ENCODE measurements at places on chromosomes 4 and X. TPM values are rescaled to one million over a fixed set of nuclear protein-coding genes. Genes with fewer than 3 reads are reported as not detected.

CTBP1 gene
- total RNA-seq: 165 TPM

GABRB1 gene
- not detected for total RNA-seq

GRCh38 chrX:122813876-122814275 is 370.2 kb upstream of the GRIA3 start:
- DNase-seq: no peak

DNA sequence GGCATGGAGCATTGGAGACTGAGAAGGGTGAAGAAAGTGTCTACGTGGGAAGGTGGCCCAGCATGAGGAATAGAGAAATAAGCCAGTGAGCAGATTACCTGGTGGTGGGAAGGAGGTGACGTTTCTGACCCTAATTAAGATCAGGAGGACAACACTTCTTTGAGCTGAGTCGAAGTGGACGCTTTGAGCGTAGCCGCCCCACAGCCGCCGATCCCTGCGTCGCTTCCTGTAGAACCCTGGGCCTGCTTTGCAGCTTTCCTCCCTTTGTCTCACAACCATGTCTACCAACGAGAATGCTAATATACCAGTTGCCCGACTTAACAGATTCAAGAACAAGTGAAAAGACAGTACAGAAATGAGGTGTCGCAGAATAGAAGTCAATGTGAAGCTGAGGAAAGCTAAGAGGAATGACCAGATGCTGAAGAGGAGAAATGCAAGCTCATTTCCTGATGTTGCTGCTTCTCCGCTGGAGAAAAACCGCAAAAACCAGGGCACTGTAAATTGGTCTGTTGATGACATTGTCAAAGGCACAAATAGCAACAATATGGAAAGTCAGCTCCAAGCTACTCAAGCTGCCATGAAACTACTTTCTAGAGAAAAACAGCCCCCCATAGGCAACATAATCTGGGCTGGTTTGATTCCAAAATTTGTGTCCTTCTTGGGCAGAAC is 6.4 kb upstream of the ANTXR2 start:
- DNase-seq: no peak

GRCh38 chrX:93422693-93423092 is 250.7 kb downstream of the NAP1L3 start:
- peak; percentile 9 for DNase-seq

- DNase-seq: no peak
Observed at GRCh38 chr4:85430697-85431096, 44.3 kb upstream of the ARHGAP24 start.

- no peak for DNase-seq
Observed at GRCh38 chrX:153857348-153857903, 27.1 kb upstream of the PDZD4 start.

DNA sequence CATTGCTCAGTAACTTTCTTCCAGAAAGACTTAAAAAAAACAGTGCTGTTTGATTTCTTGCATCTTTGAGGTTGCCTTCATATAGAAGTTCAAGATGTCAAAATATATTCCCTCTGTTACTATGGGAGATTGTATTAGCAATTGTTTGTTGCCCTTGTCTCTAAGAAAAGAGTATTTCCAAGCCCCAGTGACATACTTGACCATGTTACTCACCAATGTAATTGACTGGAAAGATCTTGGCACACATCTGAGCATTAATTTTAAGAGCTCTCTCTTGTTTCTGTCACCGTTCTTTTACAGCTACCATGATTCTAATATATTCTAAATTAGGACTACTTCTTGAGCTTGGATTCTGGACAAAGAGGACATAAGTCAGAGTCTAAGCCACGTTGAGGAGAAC is 902.7 kb upstream of the EPHA5 start:
- no peak for DNase-seq

DNA sequence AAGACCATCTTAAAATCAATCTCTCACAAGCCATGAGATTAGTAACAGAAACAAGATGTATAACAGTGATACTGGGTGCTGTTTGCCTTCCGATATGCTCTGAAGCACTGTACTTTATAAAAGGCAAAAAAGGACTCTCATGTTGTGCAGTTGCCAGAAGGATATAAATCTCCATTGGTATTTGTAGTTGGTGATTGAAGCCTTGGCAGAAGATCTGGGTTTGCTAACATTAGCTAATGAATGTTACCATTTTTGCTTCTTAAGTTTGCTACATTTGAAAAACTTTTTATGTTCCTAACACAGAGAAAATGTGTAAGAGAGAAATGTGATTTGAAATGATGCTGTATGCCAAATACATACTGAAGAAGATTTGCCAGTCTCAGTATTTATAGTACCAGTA is 44.4 kb downstream of the RAP1GDS1 start:
- DNase-seq: no peak

All from endothelial cell (in vitro differentiated cells).